ENCODE measurements at places on chromosomes 12 and 14.

DNA sequence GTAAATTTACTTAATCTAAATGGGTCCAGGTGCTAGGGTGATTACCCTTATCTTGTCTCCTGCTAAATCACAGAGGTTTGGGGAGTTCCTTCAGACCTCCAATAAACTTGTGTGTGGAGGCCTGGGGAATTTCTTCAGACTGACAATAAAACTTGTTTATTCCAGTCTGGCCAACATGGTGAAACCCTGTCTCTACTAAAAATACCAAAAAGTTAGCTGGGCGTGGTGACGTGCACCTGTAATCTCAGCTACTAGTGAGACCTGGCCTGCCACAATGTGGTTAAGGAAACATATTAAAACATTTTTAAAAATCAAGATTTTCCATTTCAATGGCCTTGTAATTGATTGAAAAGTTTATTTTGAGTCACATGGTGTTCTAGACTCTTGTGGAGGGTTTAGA is 126.9 kb upstream of the FGD4 start:
- DNase-seq, result no peak

GRCh38 chr12:101963697-101964096 is 86.3 kb downstream of the DRAM1 start:
- DNase-seq, result no peak

DNA sequence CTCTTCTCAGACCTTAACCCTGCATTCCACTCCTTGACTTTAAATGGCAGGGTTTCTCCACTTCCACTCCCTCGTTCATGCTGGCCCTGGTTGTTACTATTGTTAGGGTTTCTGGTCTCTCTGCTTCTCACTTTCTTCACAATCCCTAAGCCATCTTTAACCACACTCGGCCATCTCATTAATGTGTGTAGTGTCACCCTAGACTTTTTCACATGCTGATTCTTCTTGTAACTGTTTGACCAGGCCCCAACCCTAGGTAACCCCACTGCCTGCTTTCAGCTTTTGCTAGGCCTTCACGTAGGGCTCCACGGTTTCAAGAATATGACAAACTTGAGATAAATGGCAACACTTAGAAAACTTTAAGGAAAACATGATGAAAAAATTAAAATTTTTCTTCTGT is 195.1 kb downstream of the IPO8 start:
- no peak for DNase-seq

- peak; percentile 59 for DNase-seq
These were observed 707 bp downstream of the CPSF6 start for GRCh38 chr12:69239922-69240630.

- no peak for DNase-seq
These were observed 7.8 kb downstream of the HIGD1C start for GRCh38 chr12:50960130-50960529.

- DNase-seq, result no peak
These were observed 317.4 kb downstream of the IPO8 start for GRCh38 chr12:30378307-30378706.

GRCh38 chr12:7583471-7583870 is 79.9 kb upstream of the CD163 start:
- DNase-seq, result no peak

DNA sequence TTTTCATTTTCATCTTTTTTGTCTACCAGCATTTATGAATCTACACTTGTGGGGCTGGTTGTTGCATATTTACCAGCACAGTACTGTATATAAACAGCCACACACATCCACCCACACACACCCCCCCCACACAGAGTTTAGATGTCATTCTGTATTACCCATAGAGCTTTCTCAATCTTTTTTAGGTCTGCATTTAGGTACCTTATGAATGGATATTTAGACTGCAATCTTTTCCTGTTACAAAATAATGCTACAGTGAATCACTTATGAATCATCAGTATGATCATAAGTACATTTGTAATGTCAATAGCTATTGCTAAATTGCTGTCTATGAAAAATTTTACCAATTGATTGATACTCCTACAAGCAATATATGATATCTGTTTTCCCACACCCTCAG is 67.3 kb upstream of the STK38L start:
- peak; percentile 19 for DNase-seq

- peak; percentile 18 for DNase-seq
These were observed 31.9 kb downstream of the BMP4 start for GRCh38 chr14:53924753-53925152.

DNA sequence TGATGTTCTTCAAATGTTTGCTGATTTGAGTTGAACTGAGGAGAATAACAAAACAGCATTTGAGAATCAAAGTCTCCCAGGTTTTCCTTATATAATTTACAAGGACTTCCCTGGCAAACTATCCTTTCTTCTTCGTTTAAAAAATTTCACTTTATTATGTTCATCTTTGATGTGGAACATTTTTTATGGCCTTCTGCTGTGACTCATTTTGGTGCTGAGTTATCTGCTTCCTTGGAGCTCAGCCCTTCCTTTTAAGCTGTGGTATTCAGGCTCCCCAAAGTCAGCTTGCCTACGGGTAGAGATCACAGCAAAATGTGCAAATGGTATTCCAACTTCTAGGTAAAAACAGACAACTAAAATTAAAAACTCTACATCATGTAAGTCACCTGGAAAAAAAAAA is 1.4 kb upstream of the ANO4 start:
- DNase-seq, result peak; percentile 10

- DNase-seq, result no peak
These were observed 1.2 kb downstream of the FOS start for GRCh38 chr14:75279763-75280290.

DNA sequence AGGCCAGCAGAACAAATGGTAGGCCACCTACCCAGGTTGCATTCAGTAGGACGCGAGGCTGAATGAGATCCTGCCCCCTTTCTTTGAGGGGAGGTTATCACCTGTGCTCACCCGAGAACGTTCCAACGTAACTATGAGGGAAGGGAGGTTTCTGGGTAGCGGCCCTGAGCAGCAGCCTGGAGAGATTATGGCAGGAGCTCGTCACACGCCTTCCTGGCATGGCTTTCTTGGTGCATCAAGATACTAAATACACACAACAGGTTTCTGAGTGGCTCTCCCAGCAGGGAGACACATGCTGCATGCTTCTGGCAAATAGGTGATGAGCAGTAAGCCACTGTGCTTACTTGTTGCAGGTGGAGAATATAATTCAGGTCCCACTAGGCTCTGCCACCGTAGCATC is 147.7 kb downstream of the CALM1 start:
- DNase-seq, result no peak

DNA sequence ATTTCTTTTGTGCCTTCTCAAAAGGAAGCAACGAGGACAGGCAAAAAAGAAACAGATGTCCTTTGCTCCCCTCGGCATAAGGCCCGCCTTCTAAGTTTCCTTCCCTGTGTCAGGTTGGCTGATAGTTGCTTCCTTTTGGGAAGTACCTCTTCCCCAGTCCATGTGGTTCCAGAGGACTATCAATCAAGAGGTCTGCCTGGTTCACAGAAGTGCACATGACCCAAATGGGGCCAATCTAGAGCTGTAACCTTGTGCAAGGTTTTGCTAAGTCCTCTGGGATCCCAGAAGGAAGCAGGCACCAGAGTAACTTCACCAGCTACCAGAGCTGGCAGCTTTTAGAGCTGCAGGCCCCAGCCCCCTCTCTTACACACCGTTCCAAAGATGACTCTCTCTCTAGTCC is 42.6 kb downstream of the TMEM63C start:
- DNase-seq, result no peak

DNA sequence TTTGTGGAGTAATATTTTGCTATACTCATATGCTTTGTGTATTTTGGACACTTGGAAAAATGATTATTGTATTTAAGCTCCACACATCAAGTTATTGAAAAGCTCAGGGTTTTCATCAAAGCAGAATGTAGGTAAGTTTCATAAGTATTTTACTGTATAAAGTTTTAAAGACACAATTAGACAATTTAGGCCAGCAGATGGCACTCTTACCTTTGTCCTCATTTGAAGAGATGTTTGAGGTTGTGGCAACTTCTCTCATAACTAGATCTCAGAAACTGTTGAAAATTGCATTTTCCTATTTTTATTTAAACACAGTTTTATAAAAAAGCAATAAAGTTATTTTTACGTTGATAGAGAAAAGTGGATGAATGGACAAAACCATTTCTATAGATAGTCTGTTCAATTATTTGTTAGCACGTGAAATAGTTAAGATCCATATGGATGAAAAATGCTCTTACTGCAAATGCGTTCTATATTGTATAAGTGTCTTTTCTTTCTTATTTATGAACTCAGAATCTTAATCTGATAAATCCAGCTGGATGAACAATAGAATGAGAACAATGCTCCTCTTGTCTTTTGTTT is 300.0 kb downstream of the AEBP2 start:
- peak; percentile 67 for DNase-seq

- peak; percentile 15 for DNase-seq
These were observed 366.5 kb upstream of the OR4E1 start for GRCh38 chr14:22039938-22040780.

GRCh38 chr14:80346395-80346794 is 135.1 kb upstream of the DIO2 start:
- DNase-seq, result no peak

- peak; percentile 96 for DNase-seq
These were observed 270.6 kb downstream of the PAWR start for GRCh38 chr12:79420146-79420618.

- DNase-seq, result peak; percentile 82
These were observed 1.3 kb downstream of the BBS10 start for GRCh38 chr12:76346798-76347420.

- no peak for DNase-seq
These were observed 79.9 kb downstream of the TAOK3 start for GRCh38 chr12:118292836-118293235.

DNA sequence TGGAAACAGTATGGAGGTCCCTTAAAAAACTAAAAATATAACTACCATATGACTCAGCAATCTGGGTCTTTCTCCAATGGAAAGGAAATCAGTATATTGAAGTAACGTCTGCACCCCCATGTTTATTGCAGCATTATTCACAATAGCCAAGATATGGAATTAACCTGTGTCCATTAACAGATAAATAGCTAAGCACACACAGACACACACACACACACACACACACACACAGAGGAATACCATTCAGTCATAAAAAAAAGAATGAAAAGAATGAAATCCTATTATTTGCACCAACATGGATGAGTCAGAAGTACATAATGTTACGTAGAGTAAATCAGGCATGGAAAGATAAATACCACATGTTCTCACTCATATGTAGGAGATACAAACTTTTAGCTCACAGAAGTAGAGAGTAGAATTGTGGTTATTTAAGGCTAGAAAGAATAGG is 4.7 kb downstream of the KLRK1 start:
- peak; percentile 15 for DNase-seq

DNA sequence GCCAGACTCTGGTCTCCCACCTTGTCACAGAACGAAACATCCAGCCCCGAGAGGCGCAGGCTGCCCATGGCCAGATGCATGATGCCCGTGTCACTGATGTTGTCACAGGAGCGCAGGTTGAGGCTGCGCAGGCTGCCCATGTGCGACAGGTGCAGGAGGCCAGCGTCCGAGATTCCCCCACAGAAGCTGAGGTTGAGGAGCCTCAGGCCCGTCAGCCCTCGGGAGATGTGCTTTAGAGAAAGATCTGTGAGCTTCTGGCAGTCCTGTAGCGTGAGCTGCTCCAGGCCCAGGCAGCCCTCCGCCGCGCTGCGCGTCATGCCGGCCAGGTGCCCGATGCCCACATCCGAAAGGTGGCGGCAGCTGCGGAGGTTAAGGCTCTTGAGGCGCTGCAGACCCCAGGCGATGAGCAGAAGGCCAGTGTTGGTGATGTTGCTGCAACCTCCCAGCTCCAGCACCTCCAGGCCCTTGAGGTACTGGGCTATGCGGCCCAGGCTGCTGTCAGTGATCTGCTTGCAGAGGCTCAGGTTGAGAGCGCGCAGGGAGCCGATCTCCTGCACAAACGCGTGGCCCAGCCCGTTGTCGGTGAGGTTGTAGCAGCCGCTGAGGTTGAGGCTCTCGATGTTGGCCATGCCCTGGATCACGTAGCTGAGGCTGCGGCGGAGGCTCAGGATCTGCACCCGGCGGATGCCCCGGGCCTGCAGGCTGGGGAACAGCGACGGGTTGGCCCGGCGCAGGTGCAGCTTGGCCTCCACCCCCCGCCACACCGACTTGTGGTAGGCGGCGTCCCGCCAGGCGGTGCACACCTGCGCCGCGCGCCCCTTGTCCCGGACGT is 991 bp downstream of the FBXL14 start:
- DNase-seq, result peak; percentile 58

- DNase-seq, result peak; percentile 40
These were observed 16.9 kb upstream of the AICDA start for GRCh38 chr12:8629486-8630033.

DNA sequence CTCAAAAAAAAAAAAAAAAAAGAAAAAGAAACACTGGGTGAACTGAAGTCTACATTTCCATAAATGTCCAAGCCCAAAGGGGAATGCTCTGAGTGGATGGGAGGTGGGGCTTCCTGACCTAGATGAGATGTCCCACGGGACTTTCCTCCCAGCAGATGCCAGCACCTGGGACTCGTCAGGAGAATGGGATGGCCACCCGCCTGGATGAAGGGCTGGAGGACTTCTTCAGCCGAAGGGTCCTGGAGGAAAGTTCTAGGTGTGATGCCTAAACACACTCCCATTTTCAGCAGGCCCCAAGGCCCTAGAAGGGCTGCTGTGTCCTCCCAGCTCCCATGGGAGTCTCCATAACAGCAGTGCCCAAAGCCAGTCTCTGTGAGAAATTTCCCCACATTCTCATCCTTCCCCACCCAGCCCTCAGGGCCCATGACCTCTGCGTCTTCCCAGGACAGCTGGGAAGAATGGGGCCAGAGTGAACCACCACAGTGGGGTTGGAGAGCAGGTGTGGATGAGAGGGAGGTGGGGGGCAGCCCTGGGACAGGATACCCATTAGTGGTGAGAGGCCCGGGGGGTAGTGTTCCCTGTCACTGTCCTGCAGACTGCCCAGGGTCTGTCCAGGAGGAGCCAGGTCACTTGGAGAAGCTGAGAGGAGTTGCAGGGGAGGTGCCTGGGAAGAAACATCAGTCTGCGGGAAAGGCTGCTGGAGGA is 7.1 kb upstream of the CPNE6 start:
- DNase-seq, result no peak

GRCh38 chr12:52945389-52946232 is 3.3 kb upstream of the KRT18 start:
- peak; percentile 40 for DNase-seq

DNA sequence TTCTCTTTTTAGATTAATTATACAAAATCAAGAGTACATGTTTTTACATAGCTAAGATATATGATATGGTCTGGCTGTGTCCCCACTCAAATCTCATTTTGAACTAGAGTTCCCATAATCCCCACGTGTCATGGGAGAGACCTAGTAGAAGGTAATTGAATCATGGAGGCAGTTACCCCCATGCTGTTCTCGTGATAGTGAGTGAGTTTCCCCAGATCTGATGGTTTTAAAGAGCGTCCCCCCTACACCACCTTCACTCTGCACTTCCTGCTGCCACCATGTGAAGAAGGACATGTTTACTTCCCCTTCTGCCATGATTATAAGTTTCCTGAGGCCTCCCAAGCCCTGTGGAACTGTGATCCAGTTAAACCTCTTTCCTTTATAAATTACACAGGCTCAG is 21.4 kb upstream of the DRAM1 start:
- no peak for DNase-seq
